Heart right ventricle (tissue), 16 donors: ENCODE measurements at places on chromosomes 6 and 20.

DNA sequence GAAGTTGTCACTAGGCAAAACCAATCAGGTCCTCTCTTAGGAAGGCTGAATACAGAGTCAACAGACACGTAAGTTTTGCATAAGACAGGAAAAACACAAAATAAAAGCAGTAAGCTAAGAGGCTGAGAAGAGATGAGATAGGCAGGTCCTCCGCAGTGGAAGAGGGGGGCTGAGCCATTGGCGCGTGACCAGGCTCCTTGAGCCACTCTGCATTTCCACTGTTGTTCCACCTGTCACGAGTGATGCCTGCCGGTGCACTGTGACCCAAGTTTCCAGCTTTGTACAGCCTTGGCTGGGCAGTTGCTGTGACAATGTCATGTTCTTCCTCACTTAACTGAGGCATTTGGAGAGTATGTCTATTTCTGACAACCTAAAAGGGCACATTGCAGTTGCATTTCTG is 58.6 kb downstream of the NUDT3 start:
- DNase-seq: peak; percentile 70

GRCh38 chr6:78559056-78559455 is 308.3 kb upstream of the IRAK1BP1 start:
- DNase-seq: no peak

DNA sequence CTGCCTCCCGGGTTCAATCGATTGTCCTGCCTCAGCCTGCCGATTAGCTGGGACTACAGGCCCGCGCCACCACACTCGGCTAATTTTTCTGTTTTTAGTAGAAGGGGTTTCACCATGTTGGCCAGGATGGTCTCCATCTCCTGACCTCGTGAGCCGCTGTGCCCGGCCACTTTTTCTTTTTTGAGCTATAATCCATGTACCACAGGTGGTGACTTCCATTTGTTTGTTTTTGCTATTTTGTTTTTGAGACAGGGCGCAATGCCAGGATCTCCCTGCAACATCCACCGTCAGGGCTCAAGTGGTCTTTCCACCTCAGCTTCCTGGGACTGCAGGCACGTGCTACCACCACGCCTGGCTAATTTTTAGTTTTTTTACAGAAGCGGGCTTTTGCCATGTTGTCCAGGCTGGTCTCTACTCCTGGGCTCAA is 8.5 kb downstream of the HSPA1B start:
- DNase-seq: no peak

DNA sequence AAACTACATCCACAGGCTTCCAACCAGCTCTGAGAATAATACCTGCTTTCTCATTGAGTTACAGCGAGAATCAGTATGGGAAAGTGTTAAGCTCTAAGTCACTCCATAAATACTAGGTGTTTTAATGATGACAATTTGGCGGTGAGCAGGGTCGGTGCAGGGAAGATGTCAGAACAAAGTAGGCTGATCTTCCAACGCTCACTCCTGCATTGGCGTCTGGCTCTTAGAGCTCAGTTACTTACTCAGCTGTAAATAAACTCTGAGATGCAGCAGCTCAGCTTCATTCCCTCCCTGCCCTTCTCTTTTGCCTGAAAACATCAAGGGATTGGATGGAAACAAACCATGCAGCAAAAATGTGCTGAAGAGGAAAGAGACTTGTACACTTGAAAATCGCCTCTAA is 102.5 kb upstream of the SPACA1 start:
- DNase-seq: no peak

GRCh38 chr6:968791-969190 is 275.9 kb upstream of the EXOC2 start:
- no peak for DNase-seq

DNA sequence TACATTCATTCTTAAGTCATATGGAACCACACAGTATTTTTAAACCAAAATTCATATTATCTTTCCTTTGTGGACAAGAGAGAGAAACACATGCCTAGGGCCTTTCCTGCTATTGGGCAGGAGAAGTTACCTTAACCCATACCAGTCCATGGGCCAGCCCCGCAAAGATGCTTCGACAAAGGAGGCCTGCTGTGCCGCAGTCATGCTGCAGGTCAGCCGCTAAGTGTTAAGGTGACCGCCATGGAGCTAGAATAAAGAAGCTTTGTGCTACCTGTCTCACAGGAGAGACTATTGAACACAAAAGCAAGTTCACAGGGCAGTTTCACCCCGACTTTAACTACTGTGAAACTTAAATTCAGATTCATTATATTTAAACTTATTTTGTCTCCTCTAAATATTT is 62.3 kb upstream of the TMEM181 start:
- no peak for DNase-seq

DNA sequence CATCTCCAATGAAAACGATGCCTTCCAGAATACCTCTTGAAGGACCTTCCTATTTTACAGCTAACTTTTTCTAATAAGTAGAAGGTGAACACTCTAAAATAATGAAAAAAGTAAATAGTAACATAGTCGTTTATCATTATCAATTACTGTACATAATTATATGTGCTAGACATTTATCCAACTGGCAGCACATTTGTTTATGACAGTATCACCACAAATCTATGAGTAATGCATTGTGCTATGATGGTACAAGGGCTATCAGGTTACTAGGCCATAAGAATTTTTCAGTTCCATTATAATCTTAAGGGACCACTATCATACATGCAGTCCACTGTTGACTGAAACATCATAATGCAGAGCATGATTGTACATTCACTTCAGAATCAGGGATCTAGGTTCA is 68.4 kb downstream of the ATG5 start:
- no peak for DNase-seq

DNA sequence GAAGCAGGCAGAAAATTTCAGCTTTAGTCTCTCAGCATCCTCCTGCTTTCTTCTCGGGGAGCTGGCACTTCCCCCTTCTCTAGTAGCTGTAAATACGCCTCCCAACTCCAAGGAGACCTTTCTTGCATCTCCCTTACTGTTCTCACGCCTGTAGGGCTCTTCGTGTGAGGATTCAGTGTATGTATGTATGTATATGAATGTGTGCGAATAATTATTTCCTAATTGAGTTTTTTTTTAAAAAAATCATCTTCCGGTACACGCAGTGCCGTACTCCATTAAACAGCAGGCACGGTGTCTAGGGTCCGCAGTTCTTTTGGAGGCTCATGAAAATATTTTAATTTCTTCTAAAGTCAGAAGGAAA is 85.4 kb downstream of the HFE start:
- no peak for DNase-seq

- DNase-seq: no peak
Measured at GRCh38 chr20:39152126-39152525, 190.0 kb downstream of the DHX35 start.

DNA sequence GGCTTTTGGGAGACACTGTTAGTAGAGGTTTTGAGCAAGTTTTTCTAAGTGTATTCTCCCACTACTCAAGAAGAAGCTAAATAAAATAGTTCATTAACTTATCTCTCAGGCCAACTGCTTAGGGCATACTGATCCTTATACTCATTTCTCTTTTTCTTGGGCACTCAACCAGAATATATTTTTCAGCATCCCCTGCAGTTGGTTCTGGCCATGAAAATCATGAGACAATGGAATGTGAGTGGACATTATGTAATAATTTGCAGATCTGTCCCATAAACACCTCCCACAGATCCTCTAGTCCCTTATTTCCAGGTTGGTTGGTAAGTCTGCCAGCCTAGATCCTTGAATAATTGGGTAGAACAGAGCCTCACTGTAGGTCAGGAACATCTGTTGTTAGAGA is 136.7 kb downstream of the AIG1 start:
- DNase-seq: no peak

DNA sequence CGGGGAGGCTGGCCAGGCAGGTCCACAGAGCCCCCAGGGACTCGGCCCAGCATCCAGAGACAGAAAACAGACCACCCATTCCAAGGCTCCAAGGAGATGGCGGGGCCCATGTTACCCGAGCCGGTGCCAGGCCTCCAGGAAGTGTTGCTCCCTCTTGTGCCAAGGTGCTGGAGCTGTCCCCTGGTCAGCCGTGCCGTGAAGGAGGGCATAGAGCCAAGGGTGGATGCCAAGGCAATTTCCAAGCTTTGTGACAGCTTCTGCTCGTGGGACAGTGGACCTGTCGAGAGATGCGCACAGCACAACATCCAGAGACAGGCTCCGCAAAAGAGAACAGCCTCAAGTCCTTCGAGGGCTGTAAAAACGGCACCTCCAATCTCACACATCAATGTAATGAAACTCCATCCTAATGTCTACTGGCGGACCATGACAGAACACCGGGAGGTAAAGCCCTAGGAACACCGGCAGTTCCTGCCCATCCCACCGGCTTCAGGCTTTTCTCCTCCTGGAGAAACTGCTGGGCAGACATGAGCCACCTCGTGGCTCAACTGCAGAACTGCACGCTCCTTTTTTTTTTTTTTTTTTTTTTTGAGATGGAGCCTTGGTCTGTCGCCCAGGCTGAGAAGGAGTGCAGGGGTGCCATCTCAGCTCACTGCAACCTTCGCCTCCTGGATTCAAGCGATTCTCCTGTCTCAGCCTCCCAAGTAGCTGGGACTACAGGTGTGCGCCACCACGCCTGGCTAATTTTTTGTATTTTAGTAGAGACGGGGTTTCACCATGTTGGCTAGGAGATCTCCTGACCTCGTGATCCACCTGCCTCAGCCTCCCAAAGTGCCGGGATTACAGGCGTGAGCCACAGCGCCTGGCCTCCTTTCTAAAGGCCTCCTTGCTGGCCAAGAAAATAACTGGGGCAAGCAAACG is 30.9 kb upstream of the AVP start:
- DNase-seq: no peak

- DNase-seq: no peak
Measured at GRCh38 chr20:2390951-2391675, 10.4 kb downstream of the TGM6 start.

- no peak for DNase-seq
Measured at GRCh38 chr6:34030831-34031624, 114.9 kb downstream of the GRM4 start.

DNA sequence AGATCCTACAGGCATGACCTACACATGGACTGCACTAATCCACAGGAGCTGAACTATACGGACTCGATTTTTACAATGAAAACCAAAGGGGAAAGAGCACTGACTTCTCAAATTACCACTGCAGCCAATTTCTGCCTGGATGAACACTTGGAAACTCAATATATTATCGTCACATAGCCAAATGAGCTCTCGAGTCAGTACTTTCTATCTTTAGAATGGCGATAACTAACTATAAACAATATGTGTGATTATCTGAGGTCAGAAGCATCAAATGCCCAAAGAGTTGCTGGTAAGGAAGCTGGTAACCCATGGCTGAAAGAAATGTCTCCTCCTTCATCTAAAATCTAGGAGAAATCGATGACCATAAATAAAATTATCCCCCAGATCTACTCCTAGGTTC is 86.7 kb downstream of the KIF16B start:
- no peak for DNase-seq

- no peak for DNase-seq
Measured at GRCh38 chr6:126640356-126640755, 300.4 kb downstream of the CENPW start.

- no peak for DNase-seq
Measured at GRCh38 chr20:62051144-62051543, 14.5 kb downstream of the TAF4 start.

GRCh38 chr20:59606566-59606965 is 2.2 kb downstream of the PHACTR3 start:
- DNase-seq: no peak

DNA sequence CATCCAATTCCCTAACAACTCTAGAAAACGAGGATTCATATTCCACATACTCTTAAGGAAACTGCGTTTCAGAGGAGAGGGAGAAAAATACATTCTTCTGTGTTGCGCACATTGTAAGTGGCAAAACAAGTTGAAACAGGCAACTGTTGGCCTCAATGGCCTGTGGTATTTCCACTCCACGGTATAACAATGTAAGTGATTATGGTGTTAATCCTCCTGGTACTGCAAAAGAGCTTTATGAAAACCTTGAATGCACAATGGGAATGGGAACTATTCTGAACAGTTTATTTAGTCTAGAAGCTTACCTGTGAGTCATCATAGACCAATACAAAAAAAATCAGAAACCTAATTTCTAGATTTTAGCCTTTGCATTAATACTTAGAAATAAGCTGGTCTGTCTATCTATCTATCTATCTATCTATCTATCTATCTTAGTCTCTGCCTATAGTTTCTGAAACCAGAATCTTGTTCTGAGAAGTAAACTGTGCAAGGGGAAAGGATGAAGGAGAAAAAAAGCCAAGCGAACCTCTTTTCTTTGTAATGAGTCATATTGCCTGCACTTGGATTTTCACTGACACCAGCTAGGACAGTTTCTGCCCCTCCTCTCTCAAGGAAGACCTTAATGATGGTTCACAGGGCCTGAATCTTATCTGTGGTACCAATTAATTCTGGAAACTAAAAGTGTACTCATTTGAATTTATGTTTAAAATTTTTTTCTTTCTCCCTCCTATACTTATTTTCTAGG is 101.5 kb downstream of the RNF144B start:
- DNase-seq: no peak
